ENCODE measurements at places on chromosomes 3 and 15.

- DNase-seq, result no peak
These were observed 8.2 kb upstream of the VGLL4 start for GRCh38 chr3:11651900-11652299.

DNA sequence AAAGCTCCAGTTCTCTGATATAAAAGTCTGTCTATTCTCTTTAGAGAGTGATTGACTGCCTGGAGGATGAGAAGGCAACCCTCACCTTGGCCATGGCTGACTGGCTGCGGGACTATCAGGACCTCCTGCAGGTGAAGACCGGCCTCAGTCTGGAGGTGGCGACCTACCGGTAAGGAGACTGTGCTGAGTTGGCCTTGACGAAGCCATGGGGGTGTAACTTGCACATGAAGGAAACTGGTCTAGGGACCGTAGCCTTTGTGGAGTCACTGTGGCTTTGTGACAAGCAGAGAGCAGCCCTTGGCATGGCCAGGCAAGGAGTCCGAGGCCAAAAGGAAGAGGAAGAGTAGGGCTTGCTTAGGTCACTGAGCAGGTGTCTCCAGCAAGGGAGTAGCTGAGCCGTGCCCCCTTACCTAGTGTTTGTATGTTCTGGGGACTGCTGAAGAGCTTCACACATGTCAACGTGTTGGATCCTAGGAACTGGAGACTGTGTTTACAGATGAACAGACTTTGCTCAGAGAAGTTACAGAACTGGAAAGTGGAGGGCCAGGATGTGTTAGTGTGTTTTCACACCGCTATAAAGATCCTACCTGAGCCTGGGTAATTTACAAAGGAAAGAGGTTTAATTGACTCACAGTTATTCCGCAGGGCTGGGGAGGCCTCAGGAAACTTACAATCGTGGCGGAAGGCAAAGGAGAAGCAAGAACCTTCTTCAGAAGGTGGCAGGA, 8.8 kb downstream of the SYNM start:
- DNase-seq, result no peak

- no peak for DNase-seq
These were observed 62.8 kb upstream of the LINGO1 start for GRCh38 chr15:77695548-77695947.

DNA sequence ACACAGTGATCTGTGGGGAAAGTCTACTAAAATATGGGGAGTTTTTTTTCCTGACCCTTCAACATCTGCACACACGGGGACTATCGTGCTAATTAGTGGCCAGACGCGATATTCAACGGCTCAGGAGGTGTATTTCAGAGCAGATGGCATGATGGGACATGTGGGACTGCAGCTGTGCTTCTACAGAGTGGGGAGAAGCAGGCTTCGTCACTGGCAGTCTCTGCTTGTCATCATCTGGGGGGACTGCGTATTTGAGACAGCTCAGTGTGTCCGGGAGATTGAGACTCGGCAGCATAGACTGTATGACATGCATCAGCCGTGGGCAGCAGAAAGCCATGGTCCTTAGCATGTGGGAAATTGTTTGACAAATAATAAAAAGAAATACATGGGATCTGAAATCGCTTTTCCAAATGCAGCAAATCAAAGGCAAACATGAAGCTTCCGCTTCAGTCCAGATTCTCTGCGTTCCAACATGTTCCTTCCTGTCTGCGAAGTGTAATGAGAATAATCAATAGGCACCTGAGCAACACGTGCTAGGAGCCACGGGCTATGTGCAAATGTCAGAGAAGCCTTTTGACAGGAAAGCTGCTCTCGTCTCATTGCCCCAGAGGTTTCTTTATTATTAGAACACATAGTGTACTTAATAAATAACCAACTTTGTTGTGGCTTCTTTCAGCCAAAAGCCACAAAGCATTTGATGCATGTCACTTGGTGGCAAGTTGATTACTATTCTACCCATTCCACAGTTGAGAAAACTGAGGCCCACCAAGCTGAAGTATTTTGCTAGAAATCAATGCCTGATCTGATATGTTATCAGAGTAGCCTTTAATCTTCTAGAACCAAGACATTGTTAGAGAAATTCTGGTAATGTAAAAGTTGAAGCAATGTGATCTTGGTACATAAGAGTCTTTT, 276.3 kb downstream of the RYR3 start:
- no peak for DNase-seq

DNA sequence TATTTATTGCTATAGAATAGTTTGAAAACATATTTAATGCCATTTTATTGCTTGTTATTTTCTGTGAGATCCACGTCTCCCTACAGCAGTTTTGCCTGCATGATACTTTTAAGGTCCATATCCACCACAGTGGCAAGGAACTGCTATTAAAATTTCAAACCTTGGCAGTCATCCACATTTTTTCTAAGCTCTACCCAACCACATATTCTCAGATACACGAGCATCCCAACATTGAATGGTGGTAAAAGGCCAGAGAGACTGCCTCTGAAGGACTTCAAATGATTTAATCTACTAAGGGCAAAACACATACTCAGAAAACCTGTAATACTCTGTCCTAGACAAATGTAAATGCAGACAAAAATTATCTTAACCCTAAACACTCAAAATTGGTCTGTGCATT, 173.1 kb downstream of the ERC2 start:
- DNase-seq, result no peak

DNA sequence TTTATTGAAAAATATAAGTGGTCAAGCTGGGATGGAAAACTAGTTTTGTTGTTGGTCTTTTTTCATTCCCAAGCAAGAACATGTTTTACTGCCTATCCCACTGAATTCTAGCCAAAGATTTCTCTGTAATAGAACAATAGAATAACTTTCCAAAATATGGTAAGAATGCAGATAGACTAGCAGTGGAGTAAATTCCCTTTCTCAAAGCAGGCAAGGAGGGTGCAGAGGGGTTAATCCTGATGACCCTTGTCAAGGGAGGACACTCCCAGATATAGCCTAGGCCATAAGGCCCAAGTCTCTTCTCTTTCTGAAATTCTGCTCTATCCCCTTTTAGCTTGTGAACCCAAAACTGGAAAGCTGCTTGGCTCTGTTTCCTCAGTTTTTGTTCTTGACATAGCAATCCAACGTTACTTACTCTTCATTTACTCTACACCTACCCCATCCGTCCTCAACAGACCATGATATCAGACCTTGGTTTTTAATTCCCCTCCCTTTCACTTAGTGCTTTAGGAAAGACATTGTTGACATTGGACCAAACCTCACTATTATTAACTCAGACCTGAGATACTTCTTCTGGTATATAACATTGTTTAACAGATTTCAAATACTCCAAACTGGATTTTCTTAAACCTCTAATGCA, 453.6 kb upstream of the THBS1 start:
- no peak for DNase-seq

DNA sequence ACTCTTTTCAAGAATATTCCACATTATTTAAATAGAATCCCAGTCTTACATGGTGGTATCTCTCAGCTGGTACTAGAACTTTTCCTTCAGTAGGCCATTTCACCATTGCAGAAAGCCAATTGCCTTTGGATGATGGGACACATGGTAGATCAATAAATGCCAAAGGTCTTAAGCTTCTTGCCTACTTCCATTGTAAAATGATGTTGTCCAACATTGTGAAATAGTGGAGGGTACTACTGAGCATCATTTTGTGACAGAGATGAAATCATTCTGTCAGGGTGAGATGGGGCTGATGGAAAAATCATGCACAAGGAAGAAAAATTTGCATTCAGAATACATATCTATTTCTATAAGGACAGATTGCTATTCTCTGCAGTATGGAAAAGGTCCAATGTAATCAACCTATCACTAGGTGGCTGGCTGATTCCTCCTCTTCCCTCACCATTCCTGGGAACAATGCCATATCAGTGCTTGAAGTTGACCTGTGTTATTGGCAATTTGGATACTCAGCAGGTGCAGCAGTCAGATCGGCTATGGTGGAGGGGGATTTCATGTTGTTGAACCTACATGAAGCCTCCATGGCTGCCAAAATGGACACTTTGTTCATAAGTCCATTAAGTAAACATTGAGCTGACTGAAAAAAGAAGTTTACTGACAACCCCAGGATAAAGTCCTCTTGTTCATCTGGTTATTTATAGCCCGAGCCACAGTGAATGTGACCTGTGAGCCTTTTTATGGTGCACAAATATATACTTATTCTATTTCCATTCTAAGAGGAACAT, 596.9 kb upstream of the ARPP21 start:
- no peak for DNase-seq

DNA sequence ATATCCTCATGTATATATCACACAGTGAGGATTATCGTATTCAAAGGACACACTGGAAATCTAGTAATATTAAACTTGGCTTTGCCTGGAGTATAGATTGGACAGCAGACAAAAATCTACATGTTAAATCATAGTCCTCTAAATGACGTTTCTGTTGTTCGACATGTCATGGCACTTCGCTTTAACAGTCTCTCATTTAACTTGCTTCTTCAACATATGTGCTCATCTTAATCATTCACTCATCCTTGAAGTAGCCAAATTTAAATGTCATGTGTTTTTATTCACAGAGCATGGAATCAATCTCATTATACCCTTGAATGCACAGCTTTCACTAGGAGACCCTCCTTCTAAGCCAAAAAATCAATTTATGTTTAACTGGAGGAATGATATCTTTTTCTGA, 417.0 kb upstream of the CNTN6 start:
- DNase-seq, result no peak

- DNase-seq, result no peak
These were observed 130.0 kb upstream of the BNIP2 start for GRCh38 chr15:59819092-59819491.

DNA sequence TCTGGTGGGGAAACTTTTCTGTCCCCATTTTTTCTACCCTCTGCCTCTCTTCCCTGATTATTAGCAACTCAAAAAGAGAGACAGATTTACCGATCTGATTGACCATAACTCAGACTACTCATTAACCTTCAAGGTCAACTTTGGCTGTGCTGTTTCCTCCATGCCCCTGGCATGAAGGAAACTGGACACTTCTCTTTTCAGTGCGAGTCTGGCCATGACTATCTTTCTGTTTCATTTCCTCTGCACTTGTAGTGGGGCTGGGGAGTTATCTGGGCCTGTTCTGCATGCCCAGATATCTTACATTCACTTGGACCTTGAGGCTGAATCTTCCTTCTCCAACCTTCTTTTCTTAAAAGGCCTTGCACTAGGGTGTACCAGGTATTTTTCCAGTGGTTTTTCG, 76.9 kb upstream of the SLCO2A1 start:
- no peak for DNase-seq

GRCh38 chr3:122469659-122470058, 45.1 kb downstream of the KPNA1 start:
- no peak for DNase-seq

DNA sequence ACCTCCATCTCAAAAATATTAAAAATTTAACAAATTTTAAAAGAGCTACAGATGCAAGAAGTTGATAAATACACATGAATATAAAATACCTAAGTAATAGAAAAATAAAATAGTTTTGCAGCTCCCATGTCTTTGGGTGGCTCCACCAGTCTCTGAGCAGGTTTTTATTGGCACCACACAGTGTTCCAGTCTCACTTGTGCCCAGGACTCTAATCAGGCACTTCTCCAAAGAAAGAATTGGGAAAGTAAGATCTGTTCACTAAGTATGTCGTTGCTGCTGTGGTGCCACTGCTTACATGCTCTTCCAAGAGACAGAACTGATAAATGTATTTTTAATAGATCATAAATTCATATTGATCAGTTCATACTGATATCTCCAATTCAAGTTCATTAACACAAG, 92.5 kb upstream of the ABI3BP start:
- DNase-seq, result no peak

DNA sequence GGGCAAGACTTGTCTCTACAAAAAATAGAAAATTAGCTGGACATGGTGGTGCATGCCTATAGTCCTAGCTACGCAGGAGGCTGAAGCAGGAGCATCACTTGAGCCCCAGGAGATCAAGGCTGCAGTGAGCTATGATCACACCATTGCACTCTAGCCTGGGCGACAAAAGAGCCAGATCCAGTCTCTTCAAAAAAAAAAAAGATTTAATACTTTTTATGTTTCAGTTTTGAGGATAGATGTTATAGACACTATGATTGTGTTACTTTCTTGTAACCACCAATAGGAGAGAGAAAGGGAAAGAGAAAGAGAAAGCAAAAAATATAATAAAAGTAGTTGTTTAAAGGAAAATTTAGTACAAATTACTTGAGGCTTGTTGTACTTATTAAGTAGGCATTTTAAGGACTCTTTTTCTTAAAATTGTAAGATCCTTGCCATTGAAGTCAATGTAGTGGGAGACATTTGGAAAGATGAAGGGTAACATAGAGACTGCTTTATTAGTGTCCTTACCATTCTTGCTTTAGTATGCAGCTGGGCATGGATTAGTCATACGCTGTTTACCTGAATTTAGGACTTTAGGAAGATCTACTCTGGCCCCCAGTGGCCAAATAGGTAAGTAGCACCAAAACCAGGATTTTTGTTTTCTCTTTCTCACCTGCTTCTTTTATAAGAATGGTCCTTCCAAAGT, 35.1 kb upstream of the ZDHHC23 start:
- no peak for DNase-seq

- no peak for DNase-seq
These were observed 55.4 kb upstream of the POLG start for GRCh38 chr15:89389841-89390603.

DNA sequence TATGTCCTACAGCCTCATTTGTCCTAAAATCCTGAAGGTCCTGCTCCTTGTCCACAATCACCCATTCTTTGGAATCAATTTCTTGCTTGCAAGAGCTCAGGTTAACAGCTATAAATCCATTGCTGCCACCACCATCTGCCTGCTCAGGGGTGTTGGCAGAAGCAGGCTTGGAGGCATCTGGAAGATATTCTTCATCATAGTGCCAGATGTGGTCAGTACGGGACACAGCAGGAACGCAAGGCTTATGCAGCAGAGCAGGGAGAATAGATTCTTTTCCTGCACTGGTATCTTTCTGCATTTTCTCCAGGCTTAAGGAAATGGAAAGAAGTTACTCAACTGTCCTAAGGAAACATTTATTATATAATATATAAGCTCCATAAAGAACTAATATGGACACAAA, 38.5 kb upstream of the CDAN1 start:
- no peak for DNase-seq

DNA sequence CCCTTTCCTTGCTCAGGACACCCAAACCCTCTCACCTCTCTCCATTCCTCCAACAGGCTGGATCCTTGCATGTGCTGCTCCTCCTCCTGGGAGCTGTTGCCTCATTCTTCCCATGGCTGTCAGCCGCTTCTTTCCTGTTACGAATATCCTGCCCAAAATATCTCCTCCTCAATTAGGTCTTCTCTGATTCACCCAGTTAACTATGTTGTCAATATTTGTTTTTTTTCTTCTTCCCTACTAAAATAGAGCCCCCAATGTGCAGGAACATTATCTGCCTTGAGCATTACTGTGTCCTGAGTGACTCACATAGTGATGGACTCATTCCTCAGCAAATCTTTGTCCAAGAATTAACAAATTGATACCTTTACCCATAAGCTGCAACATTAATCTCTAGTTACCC, 357.2 kb downstream of the CLSTN2 start:
- DNase-seq, result no peak
